ENCODE measurements at places on chromosomes 1 and 21.

GRCh38 chr1:107232426-107232825 is 91.6 kb downstream of the NTNG1 start:
- DNase-seq: no peak

DNA sequence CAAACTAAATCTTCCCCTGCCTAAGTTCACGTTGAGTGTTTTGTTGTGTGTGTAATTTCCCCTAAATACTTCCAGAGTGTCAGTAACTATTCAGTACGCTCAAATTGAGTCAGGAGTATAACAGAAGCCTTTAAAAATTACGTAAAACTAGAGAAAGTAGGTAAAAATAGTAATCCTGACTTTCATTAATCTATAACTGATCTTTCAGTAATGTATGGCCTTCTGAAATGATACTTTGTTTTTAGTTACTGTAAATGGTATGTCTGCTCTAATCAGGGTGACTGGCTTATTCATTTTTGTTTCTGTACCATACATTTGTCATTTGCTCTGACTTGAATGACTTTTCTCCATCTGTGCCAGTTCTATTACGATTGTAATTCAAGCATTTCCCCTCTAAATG is 29.4 kb downstream of the MIER1 start:
- DNase-seq: no peak

DNA sequence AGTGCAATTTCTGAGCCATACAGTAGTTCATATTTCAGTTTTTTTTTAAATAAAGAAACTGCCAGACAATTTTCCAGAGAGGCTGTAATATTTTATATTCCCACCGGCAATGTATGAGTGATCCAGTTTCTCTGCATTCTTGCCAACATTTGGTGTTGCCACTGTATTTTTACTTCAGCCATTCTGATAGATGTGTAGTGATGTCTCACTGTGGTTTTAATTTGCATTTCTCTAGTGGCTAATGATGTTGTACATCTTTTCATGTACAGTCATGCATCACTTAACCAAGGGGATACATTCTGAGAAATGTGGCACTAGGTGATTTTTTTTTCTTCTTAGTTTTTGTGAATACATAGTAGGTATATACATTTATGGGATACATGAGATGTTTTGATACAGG is 99.6 kb downstream of the CENPF start:
- no peak for DNase-seq

- no peak for DNase-seq
Observed at GRCh38 chr21:27534206-27534605, 567.3 kb upstream of the ADAMTS5 start.

- no peak for DNase-seq
Observed at GRCh38 chr1:97841338-97841737, 79.5 kb downstream of the DPYD start.

GRCh38 chr1:192986110-192986747 is 72.9 kb downstream of the UCHL5 start:
- no peak for DNase-seq

DNA sequence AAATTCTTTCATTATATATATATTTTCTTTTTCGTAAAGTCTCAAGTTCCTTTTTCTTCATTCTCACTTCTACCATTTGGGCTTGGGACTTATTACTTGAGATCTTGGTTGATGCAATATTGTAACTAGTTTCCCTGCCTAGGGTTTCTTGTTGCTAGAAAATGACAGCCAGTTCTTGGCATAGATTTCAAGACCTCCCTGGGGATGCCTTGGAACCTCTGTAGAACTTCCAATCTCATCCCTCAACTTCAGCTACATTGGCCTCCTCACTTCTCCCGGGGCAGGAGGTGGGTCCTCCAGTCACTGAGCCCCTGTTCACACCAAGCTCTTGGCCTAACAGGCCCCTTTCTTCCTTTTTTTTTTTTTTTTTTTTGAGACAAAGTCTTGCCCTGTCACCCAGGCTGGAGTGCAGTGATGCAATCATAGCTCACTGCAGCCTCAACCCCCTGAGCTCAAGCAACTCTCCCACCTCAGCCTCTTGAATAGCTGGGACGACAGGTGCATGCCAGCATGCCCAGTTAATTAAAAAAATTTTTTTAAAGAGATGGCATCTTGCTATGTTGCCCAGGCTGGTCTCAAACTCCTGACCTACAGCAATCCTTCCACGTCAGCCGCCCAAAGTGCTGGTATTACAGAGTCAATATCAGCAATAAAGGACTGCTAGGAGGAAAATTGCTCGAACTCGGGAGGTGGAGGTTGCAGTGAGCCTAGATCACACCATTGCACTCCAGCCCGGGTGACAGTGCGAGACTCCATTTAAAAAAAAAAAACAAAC is 33.1 kb downstream of the MAP3K7CL start:
- DNase-seq: no peak

GRCh38 chr1:165364568-165365133 is 8.1 kb upstream of the LMX1A start:
- DNase-seq: no peak

GRCh38 chr1:197692965-197693364 is 82.3 kb downstream of the DENND1B start:
- no peak for DNase-seq

DNA sequence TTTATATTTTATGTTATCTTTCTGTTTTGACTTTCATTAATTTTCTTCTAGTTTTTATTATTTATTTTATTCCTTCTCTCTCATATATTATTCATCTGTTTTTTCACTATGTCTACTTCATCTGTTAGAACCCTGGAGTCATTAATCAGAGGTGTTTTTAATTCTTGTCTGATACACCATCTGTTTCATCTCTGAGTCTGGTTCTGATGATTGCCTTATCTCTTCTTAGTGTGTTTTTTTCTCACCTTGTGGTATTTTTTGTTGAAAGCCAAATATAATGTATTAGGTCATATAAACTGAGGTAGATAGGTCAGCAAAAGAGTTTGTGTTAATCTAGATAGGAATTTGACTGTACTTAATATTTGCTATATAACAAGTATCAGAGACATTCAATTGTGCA is 1005.7 kb upstream of the NCAM2 start:
- no peak for DNase-seq

- DNase-seq: no peak
Observed at GRCh38 chr1:61322769-61323168, 240.4 kb downstream of the NFIA start.

- DNase-seq: no peak
Observed at GRCh38 chr1:37009521-37009920, 24.8 kb downstream of the GRIK3 start.

GRCh38 chr1:26923711-26924110 is 2.2 kb downstream of the NUDC start:
- no peak for DNase-seq

DNA sequence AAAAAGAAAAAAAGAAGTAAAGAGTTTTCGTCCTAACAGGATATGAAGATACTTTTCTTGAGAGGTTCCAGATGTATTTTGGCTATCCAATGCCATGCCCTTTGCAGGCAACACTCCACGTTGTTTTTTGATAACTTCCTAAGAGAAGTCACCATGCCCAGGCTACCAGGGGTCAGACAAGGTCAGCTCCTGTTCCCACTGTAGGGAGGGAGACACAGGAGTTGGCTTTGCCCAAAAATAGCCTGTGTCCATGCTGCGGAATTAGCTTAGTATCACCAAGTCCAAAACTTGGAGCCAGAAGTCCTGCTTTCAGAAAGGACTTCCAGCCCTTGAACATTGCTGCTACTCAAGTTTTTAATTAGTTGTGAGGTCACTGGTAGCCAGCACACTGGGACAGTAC is 62.1 kb upstream of the NRIP1 start:
- DNase-seq: no peak

GRCh38 chr1:177080564-177080963 is 83.9 kb downstream of the ASTN1 start:
- no peak for DNase-seq

- DNase-seq: no peak
Observed at GRCh38 chr1:197744979-197745378, 30.3 kb downstream of the DENND1B start.

DNA sequence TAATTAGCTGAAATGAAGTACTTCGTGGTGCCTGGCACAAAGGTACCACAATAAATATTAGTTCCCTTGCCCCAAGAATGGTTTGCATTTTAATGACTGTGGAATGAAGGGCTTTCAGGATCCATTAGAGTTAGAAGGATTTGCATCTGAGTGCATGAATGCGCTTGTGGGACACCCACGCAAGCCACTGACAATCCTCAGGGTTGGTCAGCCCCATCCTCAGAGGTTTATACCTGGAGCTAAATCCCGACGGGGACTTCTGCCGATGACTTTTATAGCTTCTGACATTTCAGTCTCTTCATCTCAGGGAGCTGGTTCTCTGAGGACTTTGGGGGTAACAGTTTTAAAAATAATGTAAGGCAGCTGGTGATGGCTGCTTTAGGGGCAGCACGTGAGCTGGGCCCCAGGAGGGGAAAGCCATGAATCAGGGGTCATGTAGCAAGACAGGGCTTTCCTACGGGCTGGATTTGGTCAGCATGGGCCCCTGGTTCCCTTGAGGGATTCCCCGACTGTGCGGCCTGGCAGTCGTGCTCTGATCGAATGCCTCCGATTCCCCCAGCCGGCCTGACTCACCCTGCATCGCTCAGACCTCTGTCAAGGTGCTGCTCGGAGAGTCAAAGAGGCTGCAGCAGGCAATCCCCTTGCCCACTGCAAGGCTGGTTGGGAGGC is 20.8 kb upstream of the IL10 start:
- DNase-seq: no peak

- DNase-seq: no peak
Observed at GRCh38 chr1:246516126-246516525, 9.0 kb upstream of the SMYD3 start.

DNA sequence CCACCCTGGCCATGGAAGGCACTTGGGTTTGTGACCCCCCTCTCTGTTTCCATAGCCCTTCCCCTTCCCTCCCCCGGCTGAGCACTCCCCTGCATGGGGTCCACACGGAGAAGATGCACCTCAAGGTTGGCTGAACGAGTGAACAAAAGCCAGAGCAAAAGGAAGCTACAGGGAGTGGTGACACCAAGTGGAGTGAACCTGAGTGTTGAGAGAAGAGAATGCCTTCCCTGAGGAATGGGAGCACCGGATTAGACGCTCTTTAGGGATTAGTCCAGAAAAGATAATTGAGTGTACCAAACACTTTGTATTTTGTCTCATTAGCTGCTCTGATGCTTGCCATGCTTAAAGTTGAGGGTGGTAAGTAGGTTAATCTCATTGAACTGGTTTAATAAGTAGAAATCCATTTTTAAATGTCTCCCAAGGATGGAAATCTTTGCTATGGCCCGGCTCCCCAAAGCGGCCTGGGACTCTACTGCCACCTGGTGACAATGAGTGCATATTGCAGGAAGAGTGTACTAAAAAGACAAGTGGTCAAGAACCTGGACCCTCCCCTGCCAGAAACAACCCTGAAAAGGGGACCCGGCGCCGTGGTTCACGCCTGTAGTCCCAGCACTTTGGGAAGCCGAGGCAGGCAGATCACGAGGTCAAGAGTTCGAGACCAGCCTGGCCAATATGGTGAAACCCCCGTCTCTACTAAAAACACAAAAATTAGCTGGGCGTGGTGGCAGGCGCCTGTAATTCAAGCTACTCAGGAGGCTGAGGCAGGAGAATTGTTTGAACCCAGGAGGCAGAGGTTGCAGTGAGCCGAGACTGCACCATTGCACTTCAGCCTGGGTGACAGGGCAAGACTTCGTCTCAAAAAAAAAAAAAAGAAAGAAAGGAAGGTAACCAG is 150.6 kb upstream of the ZC3H12A start:
- no peak for DNase-seq

DNA sequence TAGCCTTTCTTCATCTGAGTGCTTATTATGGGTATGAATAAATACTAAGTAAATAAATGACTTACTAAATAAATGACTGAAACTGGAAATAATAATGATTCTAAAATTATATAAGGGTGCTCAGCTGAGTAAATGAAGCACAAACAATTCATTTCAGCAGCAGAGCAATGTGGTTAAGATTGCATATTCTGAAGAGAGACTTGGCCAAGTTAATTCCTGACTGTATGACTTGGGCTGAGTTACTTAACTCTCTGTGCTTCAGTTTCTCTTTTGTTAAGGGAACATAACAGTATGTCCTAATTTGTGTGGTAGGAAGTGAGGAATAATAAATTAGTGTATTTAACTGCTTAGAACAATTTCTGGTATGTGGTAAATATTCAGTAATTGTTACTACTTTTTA is 19.1 kb downstream of the AGL start:
- no peak for DNase-seq

DNA sequence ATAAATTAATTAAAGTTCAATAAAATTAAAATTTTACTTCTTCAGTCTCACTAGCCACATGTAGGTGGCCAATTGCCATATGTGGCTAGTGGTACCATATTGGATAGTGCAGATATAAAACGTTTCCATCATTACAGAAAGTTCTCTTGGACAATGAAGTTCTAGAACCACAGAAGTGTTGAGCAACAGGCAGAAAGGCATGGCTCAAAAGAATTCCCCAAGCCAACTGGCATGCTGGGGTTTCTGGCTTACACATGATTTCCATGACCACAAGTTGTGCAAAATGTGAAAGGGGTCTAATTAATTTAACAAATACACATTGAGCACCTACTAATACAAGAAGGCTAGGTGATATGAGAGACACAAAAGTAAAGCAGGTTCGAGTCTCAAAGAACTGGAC is 72.2 kb upstream of the CDC42BPA start:
- DNase-seq: no peak

GRCh38 chr1:44077421-44077820 is 41.2 kb upstream of the KLF17 start:
- no peak for DNase-seq

GRCh38 chr1:178328728-178329127 is 168.0 kb downstream of the CLEC20A start:
- DNase-seq: no peak

- DNase-seq: no peak
Observed at GRCh38 chr1:228416217-228416933, at the start of gene TRIM17. TRIM17 (minus strand) TSS chr1:228416861; CDS start chr1:228415072, 1,789 bp downstream.

DNA sequence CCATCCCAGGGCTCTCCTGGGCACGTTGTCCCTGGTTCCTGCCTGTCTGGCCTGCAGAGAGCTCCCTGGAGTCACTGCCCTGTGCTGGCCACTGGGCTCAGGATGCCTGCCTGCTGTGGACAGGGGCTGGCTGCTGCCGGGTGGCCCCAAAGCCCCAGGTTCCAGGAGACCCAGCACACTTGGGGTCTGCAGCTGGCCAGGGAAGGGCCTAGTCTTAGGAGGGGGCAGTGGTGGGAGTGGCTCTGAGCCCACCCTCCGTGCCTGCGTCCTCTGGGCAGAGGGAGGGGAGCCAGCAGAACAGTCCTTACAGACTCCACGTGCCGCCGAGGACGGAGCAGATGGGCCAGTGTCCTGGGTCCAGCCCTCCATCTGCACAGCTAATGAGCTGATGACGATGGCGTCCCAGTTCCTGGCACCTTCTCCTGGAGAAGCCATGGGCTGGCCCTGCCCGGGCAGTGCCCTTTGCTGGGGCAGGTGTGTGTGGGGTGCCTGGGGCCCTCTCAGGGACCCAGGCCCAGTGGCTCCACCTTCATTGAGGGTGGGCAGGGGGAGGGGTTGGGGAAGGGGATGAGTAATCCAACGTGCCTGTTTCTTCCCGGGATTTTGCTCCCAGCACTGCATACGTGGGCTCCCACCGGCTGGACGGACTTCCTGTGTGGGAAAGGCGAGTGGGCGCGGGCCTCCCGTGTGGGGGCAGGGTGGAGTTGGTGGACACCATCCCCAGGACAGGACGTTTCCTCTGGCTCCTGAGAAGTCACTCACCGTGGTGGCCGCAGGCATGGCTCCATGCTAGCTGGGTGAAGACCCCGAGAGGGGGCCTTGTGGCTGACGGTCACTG is 6.8 kb upstream of the PLCH2 start:
- no peak for DNase-seq

- DNase-seq: no peak
Observed at GRCh38 chr1:17065666-17066065, 11.8 kb upstream of the SDHB start.

- no peak for DNase-seq
Observed at GRCh38 chr1:208212893-208213292, 31.3 kb downstream of the PLXNA2 start.
